ENCODE measurements at places on chromosomes 16 and 17.

- peak; percentile 23 for DNase-seq
These were observed 67.1 kb downstream of the CLEC18A start for GRCh38 chr16:70018254-70018653.

DNA sequence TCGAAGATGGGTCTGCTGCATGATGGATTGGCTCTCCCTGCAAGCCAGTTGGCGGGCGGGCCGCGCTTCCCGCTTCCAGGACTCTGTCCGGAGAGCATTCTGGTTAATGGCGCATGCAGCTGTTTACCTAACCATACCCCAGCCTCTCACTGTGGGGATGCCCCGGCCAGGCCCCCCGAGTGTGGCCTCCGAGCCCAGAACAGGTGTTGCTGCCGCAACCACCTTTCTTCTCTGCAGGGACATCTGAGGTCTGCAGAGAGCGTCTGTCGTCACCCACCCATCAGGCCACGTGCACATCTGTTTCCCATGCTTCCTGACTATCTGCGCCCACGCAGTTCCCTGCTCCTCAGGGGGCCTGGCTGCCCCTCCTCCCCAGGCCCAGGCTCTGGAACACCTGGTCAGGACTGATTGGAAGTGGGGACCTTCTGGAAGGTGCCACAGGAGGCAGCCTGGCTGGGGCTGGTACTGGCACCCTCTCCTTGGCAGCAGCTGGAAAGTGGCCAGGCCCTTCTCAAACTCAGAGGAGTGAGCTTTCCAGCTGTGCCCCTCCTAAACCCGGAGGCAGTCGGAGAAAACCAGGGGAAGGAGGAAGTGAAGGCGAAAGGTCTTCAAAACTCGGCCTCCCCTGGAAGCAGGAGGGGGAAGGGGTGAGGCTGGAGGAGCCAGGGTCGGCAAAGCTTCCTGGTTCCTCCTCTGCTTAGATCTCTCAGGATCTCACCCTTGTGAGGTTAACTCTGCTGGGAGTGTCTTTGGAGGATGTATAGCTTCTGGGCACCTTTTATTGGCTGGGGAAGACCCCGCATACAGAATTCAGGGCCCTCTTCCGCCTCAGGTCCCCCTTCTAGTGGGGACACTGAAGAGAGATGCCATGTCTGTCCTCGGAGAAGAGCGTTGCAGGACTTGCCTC lies 64.5 kb upstream of the CIBAR2 start:
- DNase-seq = no peak

- DNase-seq = no peak
These were observed 86.3 kb upstream of the GOT2 start for GRCh38 chr16:58820411-58820810.

DNA sequence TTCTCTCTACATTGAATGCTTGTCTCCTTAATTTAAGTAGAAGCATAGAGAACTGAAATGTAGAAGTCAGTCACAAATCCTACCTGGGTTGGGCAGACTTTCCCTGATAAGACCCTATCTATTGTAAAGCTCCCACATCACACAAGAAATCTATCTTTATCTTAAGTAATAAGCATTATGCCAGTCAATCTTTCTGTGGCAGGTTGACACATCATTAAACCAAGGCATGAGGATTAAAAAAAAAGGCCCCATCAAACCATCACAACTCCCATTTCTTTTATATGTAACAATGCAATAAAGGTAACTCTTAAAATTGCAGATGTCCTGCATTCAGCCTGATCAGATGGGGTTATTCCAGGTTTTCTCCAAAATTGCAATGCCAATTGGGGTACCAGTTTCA lies 311.8 kb downstream of the TOX3 start:
- no peak for DNase-seq

GRCh38 chr17:43982171-43982570 lies 22.3 kb upstream of the NAGS start:
- DNase-seq = no peak

DNA sequence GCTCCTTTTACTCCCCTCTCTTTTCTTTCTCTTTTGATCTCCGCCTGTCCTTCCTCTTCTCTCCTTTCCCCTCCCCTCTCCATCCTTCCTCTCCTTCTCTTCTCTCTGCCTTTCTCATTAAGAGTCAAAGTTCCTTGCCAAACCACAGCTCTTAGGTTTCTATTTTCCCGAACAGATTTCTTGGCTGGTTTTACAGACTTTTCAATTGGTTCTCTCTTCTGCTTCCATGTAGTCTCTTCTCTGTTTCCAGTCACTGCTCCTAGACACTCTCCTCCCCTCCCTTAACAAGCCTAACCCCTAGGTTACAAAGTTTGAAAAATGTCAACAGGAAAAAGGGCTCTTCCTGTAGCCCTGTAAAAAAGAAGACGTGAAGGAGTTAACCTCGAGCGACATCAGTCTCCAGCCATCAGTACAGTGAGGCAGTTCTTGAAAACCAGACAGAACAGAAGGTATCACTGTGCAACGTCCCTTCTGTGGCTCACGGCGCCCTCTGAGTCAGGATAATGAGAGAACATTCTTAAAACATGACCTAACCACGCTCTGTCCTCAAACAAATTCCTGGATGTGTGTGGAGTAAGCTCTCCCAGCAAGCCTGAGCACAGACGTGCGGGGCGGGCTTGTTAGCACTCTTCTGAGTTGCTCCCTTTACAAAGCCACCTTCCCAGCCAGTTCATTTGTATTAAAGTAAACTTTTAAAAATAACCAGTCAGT lies 11.6 kb upstream of the MARCHF10 start:
- DNase-seq = no peak

DNA sequence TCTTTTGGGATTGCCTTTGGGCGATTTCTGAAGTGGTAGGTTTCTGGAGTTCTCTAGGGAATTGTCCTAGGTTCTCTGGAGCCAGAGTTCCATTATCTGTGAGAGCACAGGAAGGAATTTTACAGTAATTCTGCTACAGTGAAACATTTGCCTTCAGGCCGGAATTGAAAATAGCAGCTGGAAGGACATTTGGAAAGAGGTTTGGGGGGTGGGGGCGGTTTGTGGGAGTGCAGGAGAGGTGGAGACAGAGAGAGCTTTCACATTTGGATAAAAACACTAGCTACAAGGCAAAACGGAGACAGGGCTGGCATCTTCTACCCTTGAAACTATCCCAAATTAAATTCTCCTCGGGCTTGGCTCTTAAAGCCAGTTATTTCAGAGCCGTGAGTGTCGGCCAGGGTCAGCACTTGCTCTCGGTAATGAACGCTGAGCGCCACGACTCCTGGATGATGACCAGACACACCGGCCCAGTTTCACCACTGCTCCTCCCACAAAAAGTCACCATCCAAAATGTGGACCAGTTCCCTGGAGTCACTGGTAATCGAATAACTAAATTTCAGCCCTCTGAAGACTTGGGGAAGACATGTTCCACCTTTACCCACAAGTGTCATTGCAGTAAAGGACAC lies 67.7 kb upstream of the TANC2 start:
- DNase-seq = no peak
